ENCODE measurements at places on chromosomes 6 and 20. TPM values are rescaled to one million over a fixed set of nuclear protein-coding genes. Genes with fewer than 3 reads are reported as not detected.

The CST7 gene
- total RNA-seq, result not detected

The RIPOR2 gene
- 0.67 TPM for total RNA-seq

The SLC17A3 gene
- total RNA-seq, result not detected

The PSORS1C2 gene
- not detected for total RNA-seq

The NRN1 gene
- total RNA-seq, result not detected

The PRSS16 gene
- not detected for total RNA-seq

The SCUBE3 gene
- total RNA-seq, result 0.30 TPM

The EDN1 gene
- total RNA-seq, result 0.15 TPM

The NHSL1 gene
- total RNA-seq, result 9.9 TPM

The XKR7 gene
- not detected for total RNA-seq

The PGC gene
- not detected for total RNA-seq

The MOCS1 gene
- 11.3 TPM for total RNA-seq

The ZSCAN12 gene
- total RNA-seq, result 5.5 TPM

The SPATS1 gene
- total RNA-seq, result not detected

The ULBP1 gene
- total RNA-seq, result 3.6 TPM

The ADGB gene
- total RNA-seq, result not detected

Data from bronchus fibroblast of lung (primary cell).